Activated CD4-positive, alpha-beta T cell treated with anti-CD3 and anti-CD28 coated beads for 36 hours (primary cell): ENCODE measurements at places on chromosomes 12 and 14. TPM values are rescaled to one million over a fixed set of nuclear protein-coding genes. Genes with fewer than 3 reads are reported as not detected.

The MIP gene
- not detected for total RNA-seq

The OR2AP1 gene
- not detected for total RNA-seq

The KRT80 gene
- not detected for total RNA-seq

The TMCC3 gene
- total RNA-seq, result 0.16 TPM

The SIX6 gene
- total RNA-seq, result not detected

The GPX2 gene
- total RNA-seq, result not detected

The RPL6 gene
- total RNA-seq, result 2,097 TPM

The BMP4 gene
- not detected for total RNA-seq

The NTS gene
- total RNA-seq, result not detected

The FLRT2 gene
- total RNA-seq, result not detected

The FGF6 gene
- not detected for total RNA-seq

The TRPV4 gene
- total RNA-seq, result not detected

DNA sequence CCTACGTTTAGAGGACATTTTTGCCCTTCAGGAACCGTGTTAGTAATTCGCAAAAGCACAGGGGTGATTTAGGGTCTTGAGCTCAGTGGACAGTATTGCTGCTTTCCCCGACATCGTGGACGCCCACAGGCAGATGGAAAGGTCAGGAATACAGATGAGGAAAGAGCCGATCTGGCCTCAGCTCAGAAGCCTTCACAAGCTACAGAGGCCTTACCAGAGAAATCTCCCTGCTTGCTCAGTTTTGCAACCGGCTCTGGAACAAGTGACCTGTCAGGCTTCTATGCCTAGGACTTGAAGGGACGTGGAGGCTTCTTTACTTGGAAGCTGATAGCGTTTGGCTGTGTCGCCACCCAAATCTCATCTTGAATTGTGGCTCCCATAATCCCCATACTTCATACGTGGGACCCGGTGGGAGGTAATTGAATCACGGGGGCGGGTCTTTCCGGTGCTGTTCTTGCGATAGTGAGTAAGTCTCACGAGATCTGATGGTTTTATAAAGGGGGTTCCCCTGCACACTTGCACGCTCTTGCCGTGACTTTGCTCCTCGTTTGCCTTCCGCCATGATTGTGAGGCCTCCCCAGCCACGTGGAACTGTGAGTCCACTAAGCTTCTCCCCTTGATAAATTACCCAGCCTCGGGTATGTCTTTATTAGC is 332.5 kb downstream of the MED13L start:
- no peak for DNase-seq

DNA sequence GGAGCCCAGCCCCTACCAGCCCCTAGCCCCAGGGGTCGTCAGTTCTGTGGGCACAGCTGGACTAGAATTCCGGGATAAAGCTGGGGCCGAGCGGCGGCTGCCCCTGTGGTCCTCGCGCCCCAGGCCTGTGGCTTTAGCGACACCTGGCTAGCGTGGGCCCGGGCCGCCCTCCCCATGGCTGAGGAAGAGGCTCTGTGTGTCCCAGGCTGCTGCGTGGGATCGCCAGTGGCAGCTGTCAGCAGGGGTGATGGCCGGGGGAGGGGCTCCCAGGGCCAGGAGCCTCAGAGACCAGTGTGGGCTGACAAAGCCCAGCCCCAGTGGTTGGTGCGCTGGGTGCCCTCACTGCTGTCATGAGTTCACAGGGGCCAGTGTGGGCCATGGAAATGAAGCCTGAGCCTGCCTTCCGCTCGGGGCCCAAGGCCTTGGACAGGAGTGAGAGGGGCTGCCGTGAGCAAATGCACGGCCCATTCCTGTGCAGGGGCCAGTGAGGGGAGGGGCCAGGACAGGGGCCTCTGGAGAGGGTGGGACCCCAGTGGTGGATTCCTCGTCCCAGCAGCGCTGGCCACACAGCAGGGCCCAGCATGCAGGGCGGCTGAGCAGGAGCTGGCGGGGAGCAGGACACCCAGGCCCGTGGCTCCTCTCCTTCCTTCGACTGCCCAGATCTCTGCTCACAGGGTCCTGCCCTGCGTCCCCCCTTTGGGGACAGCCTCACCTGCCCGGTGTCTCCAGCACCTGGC is 11.4 kb downstream of the FBRSL1 start:
- no peak for DNase-seq

DNA sequence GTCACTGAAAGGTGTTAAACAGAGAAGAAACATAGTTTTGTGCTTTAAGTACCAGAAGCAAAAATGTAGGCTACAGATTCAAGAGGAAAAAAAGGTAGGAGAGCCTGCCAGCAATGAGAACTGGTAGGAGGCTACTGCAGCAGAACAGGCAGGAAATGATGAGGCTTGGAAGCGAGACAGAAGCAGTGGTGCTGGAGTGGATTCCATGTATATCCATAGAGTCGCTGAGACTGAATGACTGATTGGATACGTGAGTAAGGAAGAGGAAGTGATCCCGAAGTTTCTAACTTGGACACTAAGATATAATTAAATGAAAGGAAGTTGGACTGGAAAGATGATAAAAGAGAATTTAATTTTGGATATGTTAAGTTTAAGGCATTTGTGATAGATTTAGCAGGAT is 45.0 kb upstream of the CCDC91 start:
- no peak for DNase-seq

- no peak for DNase-seq
These were observed 306.2 kb upstream of the DIO3 start for GRCh38 chr14:101254805-101255764.

- DNase-seq, result peak; percentile 4
These were observed 151.4 kb upstream of the AVPR1A start for GRCh38 chr12:63302269-63302940.

DNA sequence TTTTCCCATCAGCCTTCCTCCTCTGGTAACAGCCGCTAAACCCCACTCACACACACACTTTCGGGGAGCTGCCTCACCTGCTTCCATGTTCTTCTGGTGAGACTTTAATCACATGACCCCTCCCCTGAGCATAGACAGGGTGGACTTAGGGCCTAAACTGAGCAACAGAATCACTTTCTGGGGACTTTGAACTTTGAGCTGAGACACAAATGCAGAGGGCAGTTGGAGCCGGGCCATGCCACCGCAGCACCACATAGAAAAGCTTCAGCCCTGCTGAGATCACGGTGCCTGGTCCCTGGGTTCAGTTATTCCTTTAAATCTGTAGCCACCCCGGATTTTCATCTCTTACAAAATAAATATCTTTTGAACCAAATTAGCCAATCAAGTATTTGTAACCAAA is 18.4 kb upstream of the MAP3K9 start:
- no peak for DNase-seq

DNA sequence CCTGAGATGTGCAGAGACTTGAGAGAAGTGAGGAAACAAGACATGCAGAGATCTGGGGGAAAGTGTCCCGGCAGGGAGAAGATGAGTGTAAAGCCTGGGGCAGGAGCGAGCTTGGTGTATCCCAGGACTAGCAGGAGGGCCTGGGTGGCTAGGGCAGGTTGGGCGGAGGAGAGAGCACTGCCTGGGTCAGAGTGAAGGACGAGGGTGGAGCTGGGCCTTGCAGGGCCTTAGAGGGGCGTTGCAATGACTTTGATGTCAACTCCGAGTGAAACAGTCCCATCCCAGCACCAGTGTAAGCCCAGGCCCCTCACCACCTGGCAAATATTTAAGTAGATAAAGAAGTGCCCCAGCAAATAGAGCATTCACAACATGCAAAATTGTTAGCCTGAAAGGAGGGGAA is 24.2 kb upstream of the RFLNA start:
- DNase-seq, result no peak

DNA sequence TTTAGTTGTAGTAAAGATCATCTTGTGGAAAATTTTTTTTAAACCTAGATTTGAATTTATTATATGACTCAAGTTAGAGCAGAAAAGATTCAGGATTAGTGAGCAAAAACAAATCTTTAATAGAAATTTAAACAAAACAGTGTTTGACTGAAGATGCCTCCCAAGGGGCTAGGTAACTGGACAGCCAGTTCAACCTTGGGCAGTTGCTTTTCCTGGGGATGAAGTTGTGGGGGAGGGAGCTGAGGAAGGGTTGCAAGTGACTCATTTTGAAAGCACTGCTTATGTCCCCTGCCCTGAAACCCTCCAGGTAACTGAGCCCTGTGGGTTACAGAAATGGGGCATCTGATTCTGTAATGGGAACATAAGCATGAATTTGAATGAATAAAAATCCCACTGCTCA is 13.1 kb downstream of the CFAP54 start:
- peak; percentile 24 for DNase-seq

DNA sequence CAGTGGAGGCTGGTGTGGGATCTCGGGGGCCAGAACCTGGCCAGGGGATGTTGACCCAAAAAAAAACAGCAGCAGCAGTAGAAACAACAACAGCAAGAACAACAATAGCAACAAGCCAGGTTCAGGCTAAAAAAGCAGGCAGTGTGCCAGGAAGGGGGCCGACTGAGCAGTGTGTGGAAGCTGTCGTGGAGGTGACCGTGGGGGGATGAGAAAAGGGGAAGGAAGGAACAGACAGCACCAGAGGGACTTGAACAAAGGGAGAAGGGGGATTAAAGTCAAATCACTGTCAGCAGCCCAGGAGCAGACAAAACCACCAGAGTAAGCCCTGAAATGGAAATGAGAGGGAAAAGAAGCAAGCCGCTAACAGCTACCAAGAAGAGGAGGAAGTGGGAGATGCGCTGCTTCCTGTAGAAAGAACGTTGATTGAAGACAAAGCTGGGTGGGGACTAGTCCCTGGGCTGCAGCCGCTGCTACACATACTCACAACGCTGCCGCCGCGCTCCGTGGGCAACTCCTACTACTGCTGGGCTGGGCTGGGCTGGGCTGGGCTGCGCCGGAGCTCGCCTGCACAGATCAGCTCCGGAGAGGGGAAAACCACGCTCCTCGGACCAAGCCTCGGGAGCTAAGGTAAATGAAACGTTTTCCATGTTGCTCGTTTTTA is at the start of gene GNG2:
TSS of gene GNG2 (plus strand) at position 449 of the 661 bp plus-strand sequence. CDS start 90,067 bp downstream, outside the sequence.
- peak; percentile 90 for DNase-seq

DNA sequence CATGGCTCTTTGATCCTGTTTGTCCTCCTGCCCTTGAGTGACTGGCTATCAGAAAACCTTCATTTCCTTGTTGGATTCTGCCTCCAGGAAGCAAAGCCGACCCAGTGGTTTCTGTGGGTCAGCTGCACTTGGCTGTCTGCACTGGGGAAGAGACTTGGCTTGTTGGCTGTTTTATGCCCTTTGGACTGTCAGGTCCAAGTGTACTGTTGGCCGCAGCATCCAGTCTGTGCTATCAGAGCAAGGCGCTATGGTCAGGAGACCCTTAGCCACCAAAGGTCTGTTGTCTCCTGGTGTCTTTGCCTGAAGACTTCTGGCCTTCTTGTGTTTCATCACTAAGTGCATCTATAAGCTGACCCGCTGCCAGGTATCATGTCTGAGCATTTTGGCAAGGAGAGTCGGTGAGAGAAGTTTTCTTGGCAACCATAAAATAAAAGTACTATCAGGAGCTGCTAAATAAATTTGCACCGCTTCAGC is 177.4 kb upstream of the HIF1A start:
- no peak for DNase-seq

DNA sequence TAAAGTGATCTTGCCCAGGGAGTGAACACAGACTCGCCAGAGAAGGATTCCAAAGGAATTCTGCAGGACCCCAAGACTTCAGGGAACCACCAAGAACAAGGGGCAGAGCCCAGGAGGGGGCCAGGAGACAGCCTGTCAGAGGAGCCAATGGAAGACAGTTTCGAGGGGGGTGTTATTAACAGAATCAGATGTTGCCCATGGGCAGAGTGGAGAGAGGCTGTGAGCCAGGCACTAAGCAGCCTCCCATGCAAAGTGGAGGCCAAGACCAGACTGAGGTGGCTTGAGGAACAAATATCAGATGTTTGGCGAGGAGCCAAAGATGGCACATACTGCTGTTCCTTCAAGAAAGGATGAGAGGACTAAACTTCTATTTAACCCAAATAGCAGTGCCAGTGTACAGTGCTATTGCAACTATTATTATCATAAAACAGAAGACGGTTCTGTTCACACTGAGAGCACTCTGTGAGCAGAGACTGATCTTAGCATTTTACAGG is 12.6 kb downstream of the APPL2 start:
- no peak for DNase-seq

DNA sequence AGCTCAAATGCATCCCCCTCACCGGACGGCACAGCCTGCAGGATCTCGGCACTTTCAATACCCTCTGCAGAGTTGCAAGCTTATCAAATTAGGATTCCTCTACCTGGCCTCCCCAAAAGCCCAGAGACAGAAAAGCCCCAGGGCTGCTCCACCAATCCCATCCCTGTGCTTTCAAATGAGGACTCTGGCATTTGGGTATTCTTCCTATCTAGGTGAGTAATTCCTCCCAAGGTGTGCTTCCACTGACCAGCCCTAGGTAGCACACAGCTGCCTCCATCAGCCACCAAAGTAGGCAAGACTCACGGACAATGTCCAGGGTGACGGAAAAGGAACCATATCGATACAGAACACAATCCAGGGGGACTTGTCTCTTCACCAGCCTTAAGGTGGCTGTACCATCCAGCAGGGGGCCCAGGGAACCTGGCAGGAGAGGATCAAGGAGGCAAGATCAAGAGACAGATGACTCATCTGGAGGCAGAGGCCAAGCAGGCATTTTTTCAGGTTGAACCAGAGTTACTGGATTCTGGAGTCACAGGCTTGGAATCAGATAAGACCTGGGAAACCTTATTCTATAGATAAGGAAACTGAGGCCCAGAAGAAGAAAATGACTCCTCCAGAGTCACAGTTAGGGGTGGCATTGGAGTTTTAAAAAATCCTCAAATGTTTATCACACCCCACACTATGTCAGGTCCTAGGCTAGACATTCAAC is 9.9 kb downstream of the PMEL start:
- DNase-seq, result peak; percentile 76

GRCh38 chr14:90781344-90781761 is 34.9 kb downstream of the TTC7B start:
- DNase-seq, result no peak

GRCh38 chr14:38070061-38070588 is 137.6 kb upstream of the SSTR1 start:
- no peak for DNase-seq

GRCh38 chr12:60494244-60494643 is 898.4 kb downstream of the SLC16A7 start:
- DNase-seq, result no peak

DNA sequence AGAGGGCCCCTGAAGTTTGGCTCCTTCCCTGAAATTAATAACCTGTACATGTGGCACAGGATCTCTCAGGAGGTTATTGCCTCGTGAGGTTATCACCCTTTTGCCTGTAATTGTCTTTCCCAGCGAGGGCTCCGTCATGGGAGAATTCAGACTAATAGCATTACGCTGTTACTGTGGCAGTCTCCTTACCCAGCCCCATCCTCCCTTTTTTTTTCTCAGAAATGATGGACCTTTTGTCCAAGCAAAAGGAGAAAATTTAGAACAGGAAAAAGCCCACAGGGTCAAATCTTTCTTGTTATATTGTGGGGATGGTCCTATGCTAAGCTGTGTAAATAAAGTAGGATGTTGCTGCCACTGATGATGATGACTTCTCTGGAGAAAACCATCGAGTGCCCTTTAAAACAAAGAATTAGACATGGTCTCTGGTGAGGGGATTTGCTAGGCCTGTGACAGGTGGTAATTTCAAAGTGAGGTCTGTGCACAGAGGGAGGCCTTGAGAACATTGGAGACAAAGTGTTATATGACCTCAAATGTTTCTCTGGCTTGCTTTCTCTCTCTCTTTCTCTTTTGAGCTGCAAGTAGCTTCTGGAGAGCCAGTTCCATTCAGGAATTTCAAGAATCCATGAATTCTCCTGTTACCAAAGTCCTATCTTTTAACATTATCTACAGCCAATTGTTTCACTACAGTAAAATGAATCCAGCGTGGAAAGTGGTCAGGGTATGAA is 357.2 kb downstream of the BMP4 start:
- DNase-seq, result no peak
